ENCODE measurements at places on chromosomes 7 and 10.

GRCh38 chr10:114885443-114885842 lies 52.6 kb upstream of the TRUB1 start:
- DNase-seq = no peak

- no peak for DNase-seq
Measured at GRCh38 chr7:129146237-129146979, 1.9 kb downstream of the TSPAN33 start.

- no peak for DNase-seq
Measured at GRCh38 chr7:83934118-83934734, 260.4 kb downstream of the SEMA3A start.

GRCh38 chr7:80453699-80454340 lies 58.0 kb downstream of the GNAT3 start:
- DNase-seq = no peak

DNA sequence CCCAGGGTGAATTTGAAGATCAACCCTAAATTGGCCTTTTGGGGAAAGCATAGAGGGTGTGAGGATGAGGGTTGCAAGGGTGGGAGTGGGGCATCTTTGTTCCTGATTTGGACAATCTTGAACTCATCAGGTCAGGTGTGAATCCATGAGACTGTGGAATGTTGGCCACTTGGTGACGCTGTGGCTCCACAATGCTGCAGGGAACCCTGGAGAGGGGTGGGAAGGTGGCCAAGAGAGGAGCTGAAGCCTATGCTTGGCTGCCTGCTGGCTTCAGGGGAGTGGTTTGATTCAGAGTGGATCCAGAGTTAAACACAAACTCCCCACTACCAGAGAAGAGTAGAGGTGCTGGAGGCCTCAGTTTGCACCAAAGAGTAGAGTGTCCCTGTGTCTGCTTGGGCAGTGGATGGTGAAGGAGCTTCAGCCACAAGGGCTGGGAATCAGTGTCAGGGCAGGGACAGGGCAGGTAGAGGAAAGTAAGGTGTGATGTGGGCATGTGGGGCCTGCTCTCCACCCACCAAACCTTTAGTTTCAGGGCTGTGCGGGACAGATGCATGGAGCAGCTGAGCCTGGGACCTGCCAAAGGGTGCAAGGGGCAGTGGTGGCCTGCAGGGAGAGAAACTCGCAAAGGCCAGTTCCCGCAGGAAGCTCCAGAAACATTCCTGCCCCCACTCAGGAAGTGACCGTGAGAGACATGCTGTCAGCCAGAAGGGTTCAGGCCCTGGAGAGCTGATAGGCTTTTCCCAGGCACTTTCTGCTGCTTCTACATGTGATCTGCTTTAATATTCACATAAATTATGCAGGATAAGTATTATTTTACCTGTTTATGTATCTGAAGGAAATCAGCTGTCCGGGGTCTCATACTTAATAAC lies 81.0 kb upstream of the PRSS58 start:
- no peak for DNase-seq

Data from GM12891 (cell line).